NCI-H187 treated with DMSO at 0.1 percent for 48 hours (cell line): ENCODE measurements at places on chromosomes 5 and 9.

- no peak for DNase-seq
Observed at GRCh38 chr5:131357739-131358561, 94.1 kb downstream of the CDC42SE2 start.

DNA sequence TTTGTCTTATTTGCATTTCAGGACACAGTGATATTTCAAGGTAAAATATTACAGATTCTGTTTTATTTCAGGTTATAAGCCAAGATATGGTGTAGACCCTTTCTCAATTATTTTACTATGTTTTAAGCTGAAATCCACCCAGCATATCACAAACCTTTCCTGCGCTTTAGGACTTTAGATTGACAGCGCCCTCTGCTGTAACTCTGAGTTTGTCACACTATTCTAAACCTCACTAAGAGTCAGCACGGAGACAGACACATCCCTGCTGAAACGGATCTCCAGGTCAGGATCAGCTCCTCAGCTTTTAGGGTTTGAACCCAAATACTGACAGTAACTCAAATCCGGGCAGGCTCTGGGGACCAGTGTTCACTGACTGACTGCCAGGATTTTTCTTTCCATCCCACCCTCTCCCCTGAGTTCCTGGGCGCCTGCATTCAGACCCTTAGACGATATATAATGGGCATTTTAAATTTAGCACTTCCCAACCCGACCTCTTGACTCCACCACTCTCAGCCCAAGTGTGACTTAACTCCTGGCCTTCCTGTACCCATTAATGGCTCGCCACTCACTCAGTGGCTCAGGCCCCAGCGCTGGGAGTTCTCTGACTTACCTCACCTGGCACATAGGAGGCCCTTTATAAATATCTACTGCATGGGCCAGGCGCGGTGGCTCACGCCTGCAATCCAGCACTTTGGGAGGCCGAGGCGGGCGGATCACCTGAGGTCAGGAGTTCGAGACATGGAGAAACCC is 33.5 kb downstream of the TLX3 start:
- peak; percentile 2 for DNase-seq

- DNase-seq = no peak
Observed at GRCh38 chr5:125891061-125891725, 532.0 kb upstream of the GRAMD2B start.

- no peak for DNase-seq
Observed at GRCh38 chr5:59768152-59769040, 125.1 kb downstream of the PDE4D start.

DNA sequence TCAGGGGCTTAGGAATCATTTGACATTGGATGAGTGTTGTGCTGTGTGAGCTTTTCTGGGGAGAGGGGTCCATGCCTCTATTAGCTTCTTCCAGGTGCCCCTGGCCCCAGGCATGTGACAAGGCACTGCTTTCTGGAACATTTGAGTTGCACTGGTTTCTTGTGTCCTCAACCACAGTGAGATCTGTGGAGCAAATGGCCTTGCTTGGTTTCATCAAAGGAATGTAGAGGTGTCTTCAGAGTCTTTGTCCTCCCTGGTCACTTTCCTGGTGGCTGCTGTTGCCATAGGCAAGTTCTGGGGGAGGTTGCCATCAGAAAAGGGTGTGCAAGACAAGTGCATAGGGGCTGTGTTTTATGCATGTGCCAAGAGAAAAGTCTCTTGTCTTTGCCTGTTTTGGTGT is 157.5 kb downstream of the MACROH2A1 start:
- no peak for DNase-seq

- no peak for DNase-seq
Observed at GRCh38 chr9:80952363-80952922, 736.9 kb downstream of the TLE1 start.

DNA sequence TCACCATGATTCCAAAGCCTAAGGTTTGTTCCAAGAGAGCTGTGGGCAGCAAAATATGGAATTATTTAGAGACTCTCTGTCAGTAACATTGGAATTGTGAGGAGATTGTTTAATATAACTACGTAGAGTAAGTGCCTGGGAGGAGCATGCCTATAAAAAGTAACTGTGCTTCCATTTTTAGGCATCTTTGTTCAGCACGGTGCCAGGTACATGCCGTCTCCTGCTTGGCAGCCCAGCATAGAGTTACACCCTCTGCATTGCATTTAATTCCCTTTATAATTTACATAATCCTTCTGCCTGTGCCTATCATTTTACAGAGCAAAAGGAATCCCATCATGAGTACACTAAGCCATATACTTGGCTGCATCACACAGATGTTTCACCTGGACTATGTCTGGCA is 32.1 kb upstream of the ALDH1A1 start:
- DNase-seq = no peak

DNA sequence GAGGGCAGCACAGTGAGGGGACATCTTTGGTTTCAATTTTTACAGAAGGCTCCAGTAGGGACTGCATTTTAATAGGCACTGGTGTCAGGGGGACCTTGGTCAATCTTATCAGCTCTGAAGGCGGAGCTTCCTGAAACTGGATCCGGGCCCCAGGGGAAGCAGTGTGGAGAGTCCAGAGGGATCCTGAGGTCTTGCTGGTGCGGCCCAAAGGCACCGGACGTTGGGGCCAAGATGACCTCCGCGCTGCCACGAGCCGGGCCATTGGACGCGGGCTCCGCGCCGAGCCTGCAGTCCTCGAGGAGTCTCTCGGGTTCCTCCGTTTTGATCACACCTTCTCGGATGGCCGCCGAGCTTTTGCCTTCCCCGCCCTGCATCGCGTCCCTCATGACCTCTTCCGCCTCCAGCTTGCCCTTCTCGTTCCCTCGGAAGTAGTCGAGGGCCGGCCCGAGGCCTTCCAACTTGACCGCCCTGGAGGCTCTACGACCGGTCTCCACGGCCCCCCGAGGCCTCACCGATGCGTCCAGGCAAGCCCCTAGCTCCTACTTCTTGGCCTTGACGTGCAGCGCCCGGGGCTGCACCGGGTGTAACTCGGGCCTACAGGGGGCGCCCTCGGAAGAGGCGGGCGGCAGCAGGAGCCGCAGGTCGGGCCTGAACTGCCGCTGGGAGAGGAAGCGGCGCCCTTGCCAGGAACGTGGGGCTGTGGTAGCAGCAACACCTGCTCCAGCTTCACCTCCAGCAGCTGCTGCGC is 18.8 kb downstream of the C5orf52 start:
- DNase-seq = no peak

GRCh38 chr9:128479262-128479661 is 23.5 kb downstream of the ODF2 start:
- no peak for DNase-seq

GRCh38 chr5:38543074-38543473 is 13.4 kb downstream of the LIFR start:
- no peak for DNase-seq

DNA sequence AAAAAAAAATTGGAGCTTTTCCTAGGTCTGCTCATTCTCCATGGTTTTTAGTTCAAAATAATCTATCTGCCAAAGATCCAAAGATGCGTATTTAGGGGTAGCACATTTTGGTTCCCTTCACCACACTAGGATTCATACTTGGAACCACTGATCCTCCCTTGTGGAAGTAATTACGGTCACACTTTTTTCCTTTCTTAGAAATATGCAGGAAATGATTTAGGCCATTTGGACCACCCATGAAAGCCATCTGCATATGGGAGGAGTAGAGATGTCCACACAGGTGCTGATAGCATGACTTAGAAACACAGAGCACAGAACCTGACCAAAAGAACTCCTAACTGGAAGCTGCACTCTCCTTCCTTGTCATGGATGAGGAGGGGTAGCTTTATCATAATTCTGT is 105.9 kb upstream of the RAI14 start:
- DNase-seq = no peak

GRCh38 chr5:65100911-65101631 is 332.3 kb downstream of the CWC27 start:
- DNase-seq = peak; percentile 9

GRCh38 chr5:1745796-1746370 is 53.8 kb downstream of the MRPL36 start:
- DNase-seq = no peak

GRCh38 chr9:71663931-71664459 is 104.3 kb downstream of the CEMIP2 start:
- DNase-seq = no peak

- DNase-seq = no peak
Observed at GRCh38 chr5:169831331-169831730, 149.0 kb downstream of the INSYN2B start.

DNA sequence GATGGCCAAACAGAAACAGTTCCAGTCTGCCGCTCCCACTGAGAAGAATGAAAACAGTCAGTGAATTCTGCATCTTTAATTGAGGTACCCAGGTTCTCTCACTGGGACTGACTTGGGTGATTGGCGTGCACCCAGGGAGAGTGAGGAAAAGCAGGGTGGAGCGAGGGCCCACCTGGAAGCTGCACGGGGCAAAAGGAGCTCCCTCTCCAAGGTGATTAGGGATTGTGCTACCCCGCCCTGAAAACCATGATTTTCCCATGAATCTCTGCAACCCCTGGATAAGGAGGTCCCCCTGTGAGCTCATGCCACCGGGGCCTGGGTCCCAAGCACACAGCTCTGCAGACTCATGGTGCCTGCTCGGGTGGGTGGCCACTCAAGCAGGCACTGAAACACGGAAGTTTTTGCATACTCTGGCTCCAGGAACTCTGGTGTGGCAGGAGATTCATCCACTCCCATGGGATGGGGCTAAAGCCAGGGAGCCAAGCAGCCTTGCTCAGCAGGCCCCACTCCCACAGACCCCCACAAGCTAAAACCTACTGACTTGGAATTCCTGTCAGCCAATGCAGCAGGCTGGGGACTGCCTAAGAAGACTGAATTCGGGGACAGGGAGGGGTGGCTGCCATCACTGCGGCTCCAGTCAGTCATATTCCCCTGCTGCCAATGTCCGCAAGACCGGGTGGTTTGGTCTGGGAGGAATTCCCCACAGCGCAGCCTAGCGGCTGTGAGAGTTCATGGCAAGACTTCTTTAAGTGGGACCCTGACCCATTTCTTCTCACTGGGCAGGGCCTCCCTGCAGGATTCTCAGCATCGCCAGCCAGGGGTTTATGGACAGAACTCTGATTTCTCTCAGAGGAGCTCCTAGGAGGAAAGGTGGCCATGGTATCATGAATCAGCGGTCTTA is 652.2 kb upstream of the RGMB start:
- no peak for DNase-seq

DNA sequence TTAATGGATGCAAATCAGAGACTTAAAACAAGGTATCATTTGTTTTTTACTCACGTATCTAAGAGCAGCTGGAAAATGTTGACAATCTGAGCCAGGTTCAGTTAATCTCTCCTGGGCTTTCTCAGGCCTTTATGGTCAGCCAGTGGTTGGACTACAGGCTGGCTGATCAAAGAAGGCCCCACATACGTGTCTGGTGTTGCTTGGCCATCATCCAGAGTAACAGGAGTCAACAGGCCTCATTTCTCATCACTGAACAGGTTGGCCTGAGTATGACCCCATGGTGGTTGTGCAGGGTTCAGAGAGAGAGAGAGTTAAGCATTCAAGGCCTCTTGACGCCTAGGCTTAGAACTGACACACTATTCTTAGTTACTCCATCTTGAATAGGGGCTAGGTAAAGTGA is 97.0 kb upstream of the VLDLR start:
- no peak for DNase-seq

DNA sequence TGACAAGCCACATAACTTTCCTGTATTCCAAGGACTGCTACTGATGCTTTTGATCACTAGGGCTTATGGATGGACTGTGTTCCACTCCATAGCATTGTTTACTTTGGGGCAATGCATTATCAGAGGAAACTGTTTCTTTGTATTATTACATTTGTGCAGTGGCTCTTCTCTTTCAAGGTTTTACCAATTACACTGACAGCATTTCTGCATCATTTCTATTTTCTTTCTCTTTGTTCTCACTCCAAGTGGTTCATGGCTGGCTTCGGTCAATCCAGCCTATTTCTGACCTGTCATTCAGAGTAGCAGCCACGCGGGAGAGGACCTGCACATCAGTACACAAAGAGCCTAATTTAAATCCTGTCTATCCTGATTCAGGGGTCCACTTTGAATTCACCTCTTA is 711.0 kb downstream of the TLE4 start:
- no peak for DNase-seq

DNA sequence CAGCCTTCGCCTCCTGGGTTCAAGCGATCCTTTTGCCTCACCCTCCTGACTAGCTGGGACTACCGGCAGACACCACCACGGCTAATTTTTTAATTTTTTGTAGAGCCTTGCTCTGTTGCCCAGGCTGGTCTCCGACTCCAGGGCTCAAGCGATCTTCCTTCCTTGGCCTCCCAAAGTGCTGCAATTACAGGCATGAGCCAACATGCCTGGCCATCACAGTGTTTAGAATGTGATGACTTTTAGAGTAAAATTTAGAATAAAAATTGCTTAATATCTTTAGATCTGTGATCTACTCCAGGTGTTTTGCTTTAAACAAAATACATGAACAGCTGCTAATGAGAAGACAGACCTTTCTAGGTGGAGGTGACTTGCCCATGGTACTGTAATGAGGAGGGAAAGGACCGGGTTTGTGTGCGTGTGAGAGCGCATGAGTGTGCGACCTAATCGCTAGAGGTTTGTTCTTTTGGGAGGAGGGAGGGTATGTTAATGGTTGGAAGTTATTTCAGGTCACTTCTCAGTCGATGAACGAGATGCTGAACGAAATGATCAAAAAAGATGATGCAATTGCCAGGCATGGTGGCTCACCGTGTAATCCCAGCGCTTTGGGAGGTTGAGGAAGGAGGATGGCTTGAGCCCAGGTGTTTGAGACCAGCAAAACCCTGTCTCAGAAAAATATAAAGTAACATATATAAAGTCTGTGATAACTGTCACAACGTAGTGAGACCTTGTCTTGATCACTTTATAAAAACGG is 2.0 kb downstream of the CNOT6 start:
- no peak for DNase-seq

- DNase-seq = no peak
Observed at GRCh38 chr9:108787690-108788048, 68.1 kb downstream of the ACTL7B start.

DNA sequence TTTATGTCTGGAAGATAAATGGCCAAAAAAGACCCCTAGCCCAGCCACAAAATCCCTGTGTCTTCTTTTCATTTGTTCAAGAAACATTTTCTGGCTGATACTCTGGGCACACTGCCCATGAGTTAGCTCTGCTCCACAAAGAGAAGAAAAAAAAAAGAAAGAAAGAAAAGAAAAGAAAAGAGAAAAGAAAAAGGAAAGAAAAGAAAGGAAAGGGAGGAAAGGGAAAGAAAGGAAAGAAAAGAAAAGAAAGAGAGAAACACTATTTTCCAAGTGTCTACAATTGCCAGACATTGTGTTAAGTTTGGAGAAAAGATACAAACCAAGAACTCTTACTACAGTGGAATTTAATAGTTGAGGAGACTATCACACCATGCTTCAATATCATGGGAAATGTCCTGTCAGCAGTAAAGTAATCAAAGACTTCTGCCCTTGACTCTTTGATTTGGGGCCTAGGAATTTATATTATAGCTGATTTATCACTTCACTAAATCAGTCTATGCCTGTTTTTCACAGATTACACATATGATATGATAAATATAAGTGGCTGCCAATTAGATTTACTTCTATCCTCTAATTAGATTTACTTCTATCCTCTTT is 3.0 kb downstream of the TRMO start:
- DNase-seq = no peak

DNA sequence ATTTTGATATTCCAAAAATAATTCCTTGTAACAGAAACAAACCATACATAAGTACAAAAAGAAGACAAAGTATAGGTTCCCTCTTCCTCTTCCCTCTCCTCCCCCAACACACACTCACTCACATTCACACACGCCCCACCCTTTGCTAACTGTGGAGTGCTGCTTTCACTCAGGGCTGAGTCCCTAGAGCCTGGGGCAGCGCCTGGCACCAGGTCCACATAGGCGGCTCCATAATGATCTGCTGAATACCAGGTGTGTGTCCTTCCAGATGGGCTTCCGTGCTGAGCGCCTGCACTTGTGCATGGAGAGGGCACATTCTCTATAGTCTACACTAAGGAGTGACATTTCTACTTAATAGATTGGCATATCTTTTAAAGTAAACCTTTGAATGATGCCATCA is 3.7 kb downstream of the SEMA4D start:
- DNase-seq = no peak
